ENCODE measurements at places on chromosomes 4 and X. TPM values are rescaled to one million over a fixed set of nuclear protein-coding genes. Genes with fewer than 3 reads are reported as not detected.

The TRPC5OS gene
- not detected for total RNA-seq

The SHOX gene
- total RNA-seq, result not detected

The GPC3 gene
- total RNA-seq, result not detected

The EXOC1L gene
- total RNA-seq, result not detected

The ANXA3 gene
- 112 TPM for total RNA-seq

- DNase-seq, result no peak
These were observed 56.4 kb downstream of the CXorf58 start for GRCh38 chrX:23964191-23964590.

DNA sequence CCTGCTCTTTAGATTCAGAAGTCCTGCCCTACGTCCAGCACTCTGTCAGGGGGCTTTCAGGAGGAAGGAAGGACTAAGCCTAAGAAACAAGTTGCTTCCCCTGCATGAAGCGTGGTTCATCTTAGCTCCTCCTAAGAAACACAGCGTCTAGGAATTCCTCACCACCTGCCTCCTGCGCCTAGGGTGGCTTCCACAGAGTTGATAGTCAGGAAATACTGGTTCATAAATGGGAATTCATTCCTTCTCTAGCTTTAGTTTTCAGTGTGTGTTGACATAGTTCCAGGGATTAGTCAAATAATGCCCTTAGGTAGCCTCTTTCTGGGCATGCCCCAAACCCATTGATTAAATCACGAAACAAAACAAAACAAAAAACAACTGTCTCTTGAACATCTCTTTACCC lies 1.7 kb upstream of the MXRA5 start:
- no peak for DNase-seq

- no peak for DNase-seq
These were observed 121.8 kb upstream of the BMPR1B start for GRCh38 chr4:94636004-94636403.

DNA sequence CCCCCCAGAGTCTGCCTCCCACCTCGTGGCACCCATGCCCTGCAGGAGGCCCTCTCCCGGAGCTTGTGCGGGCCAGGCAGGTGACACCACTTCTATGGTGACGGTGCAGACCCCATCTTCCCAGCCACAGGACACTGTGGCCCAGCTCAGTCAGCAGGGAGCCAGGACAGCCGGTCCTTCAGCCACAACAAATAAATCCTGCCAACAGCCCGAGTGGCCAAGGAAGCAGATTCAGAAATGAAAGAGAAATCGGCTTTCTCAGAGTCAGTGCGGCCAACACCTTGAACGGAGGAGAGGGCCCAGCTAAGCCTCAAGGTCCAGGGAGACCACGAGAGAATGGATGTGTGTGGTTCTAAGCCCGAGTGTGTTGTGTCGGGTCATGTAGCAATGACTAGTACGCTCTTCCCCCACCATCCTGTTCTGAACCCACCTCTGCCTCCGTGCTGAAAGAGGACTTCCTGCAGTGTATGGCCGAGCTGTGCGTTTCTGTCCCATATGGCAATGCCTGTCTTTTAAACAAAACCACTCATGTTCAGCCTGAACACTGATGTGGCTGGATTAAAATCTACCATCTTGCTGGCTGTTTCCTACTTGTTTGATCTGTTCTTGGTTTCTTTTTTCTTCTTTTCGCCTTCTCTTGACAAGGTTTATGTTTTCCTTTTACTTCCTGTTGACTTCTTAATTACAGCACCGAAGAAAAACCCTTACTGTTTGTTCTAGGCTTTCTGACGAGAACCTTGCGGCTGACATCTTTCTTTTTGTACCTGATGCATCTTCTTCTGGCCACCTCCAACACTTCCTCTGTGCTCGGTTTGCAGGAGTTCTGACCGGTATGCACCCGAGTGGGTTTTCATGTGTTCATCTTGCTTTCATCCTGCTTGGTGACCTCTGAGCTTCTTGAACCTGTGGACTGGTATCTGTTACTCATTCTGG lies 53.1 kb downstream of the GAK start:
- no peak for DNase-seq

DNA sequence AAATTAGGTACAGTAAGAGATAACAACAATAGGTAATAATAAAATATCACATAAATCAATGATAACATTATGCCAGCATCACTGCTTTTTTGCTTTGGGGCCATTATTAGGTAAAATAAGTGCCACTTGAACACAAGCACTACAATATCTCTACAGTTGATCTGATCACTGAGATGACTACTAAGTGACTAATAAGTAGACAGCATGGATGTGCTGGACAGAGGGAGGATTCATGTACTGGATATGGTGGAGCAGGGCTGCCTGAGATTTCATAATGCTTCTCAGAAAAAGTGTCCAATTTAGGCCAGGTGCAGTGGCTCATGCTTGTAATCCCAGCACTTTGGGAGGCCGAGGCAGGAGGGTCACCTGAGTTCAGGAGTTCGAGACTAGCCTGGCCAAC lies 137.8 kb upstream of the IL1RAPL2 start:
- peak; percentile 17 for DNase-seq

Data from HT1080 (cell line).